Natural killer cell (primary cell): ENCODE measurements at places on chromosomes 7 and 10.

GRCh38 chr10:43649185-43649523, 473 bp upstream of the ZNF32 start:
- no peak for DNase-seq

- no peak for DNase-seq
These were observed 85.4 kb downstream of the ATXN7L1 start for GRCh38 chr7:105790996-105791395.

- DNase-seq = no peak
These were observed 24.7 kb downstream of the LSMEM1 start for GRCh38 chr7:112505495-112505894.

GRCh38 chr10:68251151-68251550, 19.2 kb upstream of the ATOH7 start:
- no peak for DNase-seq

GRCh38 chr10:59563531-59563930, 146.1 kb downstream of the SLC16A9 start:
- no peak for DNase-seq

GRCh38 chr10:48981310-48981907, 41.8 kb upstream of the LRRC18 start:
- DNase-seq = peak; percentile 38

DNA sequence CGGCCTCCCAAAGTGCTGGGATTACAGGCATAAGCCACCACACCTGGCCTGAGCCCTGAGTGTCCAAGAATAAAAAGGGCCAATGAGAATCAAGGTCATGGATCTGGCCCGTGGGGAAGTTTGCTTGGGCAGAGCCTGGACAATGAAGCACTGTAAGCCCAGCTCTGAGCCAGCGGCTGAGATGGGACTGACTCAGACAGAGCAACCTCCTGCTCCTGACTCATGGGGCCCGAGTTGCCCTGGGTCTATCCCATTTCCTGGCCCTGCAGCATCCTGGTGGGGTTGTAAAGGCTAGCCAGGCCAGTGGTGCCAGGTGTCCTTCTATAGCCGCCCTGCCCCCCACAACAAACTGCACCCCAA, 5.2 kb upstream of the MYH16 start:
- DNase-seq = no peak

DNA sequence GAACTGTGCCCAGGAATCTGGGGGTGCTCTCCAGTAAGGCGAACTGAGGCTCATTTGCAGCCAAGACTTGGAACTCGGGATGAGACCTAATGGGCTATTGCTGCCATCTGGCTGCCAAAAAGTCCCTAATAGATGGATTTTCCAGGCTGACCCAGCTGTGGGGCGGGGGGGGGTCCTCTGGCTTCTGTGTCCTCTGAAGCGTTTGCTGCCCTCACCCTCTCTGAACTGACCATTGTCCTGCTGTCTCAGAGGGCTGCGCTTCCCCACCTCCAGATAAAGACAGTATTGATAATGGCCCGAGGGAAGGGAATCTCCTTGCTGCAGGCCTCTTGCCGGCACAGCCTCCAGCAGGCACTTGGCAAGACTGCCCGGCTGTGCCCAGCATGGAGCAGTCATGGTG, 46.6 kb downstream of the CLEC2L start:
- no peak for DNase-seq

- DNase-seq = no peak
These were observed 96.5 kb upstream of the MACROH2A2 start for GRCh38 chr10:69955897-69956740.

DNA sequence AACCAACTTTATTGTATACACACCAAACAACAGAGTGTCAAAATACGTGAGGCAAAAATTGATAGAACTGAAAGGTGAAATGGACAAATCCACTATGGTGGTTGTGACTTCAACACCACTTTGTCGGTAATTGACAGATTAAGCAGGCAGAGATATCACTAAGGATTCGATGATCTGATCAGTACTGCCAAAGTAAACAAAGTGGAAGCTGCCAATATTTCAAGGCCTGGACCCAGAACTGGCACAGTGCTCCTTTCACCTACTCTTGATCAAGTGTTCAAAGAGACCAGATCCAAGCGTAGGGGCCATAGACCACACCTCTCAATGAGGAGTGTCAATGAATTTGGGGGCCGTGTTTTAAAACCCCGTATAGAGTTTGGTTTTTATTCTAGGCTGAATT, 167.0 kb downstream of the CDK14 start:
- no peak for DNase-seq

DNA sequence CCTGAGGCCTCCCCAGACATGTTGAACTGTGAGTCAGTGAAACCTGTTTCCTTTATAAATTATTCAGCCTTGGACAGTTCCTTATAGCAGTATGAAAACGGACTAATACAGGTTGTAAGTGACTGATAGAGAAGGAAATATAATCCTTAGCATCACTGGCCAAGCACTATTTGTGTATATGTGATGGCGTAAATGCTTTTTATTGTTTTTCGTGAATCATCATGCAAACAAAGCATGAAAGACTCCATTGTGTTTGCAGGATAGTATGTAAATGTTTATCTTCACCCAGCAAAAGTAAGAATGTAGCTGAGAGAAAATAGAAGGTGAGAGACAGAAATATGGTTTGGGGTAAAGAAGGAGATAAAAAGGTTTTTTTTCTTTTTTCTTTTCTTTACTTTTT, 92.5 kb upstream of the LRGUK start:
- no peak for DNase-seq
